ENCODE measurements at places on chromosomes 16 and 17.
A peak's percentile ranks its signal among the peaks of the same experiment; 100 is the strongest.

DNA sequence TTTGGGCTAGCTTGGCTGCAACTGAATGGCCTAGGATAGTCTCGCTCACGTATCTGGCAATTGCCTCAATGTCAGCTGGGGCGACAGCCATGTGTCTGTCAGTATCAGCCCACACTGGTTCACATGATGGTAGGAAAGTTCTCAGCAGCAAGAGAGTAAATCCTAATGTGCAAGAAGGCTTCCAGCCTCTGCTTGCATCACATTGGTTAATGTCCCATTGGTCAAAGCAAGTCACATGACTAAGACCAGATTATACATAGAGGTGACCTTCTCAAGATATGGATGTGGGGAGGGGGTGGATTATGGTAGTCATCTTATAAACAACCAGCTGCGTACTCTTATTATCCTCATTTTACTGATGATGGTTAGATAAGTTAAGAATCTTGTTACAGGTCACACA lies 31.0 kb downstream of the CHP2 start:
- no peak for DNase-seq

DNA sequence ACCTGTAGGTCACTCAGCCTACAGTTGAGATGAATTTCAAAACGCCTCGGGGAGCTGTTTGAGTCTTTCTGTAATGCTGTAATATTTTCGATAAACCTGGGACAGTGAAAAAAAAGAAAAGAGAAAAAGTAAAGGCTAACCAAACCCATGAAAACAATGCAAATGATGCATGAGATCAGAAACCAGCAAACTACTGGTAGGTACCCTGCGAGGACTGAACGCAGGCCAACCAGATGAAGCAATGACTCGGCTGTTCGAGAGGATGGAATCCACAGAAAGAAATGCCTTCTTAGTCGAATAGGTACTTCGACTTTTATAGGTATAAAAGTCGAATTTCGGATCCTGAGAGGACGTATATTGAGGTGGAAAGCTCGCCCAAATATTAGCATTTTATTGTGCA lies 509 bp upstream of the ATAD5 start:
- peak; percentile 75 for DNase-seq

DNA sequence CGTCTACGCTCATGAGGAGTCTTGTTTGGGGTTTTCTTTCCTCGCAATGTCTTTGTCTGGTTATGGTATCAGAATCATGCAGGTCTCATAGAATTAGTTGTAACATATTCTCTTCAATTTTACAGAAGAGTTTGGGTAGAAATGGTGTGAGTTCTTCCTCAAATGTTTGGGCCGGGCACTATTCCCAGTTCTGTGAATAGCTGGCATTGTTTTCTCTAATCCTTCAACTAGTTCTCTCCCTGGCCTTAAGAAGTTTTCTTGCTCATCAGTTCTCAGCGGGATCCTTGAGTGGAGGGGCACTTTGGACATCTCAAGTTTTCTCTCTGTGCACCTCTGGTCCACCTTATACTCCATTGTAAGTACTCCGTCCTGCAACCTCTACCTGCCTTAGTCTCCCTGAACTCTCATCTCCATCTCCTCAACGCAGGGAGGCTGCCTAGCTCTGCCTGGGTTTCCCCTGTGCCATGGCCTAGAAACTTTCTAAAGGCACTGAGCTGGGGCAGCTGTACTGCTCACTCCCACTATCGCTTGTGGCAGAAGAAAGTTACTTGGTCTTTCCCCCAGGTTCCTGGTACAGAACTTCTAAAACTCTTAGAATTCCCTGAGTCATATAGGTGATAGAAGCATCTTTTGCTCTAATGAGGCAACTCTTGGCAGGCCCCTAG lies 16.9 kb downstream of the NSMCE1 start:
- DNase-seq = no peak

- no peak for DNase-seq
These were observed 65.2 kb upstream of the ZNF469 start for GRCh38 chr16:88317613-88317965.

DNA sequence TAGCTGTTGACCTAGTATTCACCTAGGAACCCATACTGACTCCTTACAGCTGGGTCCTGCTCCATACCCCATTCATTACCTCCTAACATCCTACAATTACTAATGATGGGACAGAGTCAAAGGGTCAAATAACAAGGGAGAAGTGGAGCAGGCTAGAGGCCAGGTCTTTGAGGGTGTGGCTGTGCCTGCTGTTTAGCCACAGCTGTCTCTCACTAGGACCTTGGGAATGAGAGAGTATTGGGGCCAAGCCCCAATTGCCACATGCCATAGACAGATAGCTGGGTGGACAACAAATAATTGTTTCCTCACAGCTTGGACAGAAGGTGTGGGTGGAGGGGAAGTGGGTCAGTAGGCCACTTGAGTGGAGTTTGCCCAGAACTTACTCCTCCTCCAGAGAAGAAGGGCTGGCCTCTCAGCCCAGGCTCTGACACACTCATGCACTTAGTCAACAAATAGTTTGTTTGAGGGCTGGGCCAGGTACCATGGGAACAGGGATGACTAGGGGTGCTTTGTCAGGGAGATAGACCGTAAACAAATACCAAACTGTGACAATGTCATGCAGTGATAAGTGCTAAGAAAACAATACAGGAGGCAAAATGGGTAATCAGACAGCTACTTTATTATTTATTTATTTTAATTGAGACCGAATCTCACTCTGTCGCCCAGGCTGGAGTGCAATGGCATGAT lies 10.2 kb upstream of the CENPT start:
- DNase-seq = no peak

GRCh38 chr17:72658675-72659074 lies 433.8 kb downstream of the SLC39A11 start:
- no peak for DNase-seq

- peak; percentile 13 for DNase-seq
These were observed 67.5 kb downstream of the SEC14L1 start for GRCh38 chr17:77208217-77208808.

DNA sequence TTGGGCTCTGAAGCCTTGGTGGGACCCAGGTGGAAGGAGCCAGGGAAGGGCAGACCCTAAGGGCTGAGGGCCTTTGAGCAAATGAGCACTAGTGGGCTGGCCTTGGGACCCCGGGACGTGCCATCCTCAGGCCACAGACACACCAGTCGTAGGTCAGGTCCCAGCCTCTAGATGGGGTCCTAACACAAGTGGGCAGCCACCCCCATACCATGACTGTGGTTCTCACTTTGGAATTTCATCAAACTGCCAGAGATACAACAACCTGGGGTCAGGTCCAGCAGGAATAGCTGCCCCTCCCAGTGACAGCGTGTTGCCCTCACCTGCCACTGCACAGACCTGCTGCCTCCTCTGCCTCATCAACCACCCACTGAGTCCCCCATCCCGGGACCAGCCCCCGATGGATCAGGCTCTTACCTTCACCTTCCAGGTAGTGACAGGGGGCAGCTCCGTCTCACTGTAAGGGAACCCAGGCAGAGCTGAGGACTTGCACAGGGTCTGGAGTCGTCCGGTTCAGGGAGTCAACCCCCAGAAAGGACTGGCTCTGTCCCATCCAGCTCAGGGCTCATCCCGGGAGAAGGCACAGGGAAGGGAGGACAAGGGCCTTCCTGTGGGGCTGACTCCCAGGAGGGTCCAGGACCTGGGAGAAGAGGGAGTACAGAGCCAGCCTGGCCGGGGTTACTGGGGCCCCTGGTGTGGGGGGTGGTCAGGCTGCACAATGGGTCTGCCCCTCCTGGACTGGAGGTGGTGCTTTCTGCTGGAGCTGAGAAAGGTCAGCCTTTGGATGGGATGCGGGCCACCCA lies 40.0 kb downstream of the LGALS9 start:
- no peak for DNase-seq

DNA sequence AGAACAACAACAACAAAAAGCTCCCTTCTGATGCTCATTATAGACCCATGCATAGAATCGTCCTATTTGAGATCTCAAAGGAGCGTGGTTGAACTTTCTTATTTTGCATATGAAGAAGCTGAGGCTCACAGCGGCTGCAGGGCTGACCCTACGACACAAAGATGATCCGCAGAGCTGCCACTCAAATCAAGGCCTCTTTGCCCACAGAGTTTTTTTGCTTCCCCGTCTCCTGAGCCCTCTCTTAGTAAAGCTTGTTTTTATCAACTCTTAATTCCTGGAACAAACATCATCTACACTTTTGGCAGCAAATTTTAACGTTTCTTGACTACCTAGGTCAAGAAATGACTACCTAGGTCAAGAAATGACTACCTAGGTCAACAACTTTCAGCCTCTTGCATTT lies 73.7 kb downstream of the C16orf95 start:
- DNase-seq = no peak

- DNase-seq = no peak
These were observed 61.3 kb downstream of the CDRT4 start for GRCh38 chr17:15406081-15406480.

GRCh38 chr17:45104029-45104428 lies 28.3 kb downstream of the PLCD3 start:
- no peak for DNase-seq

GRCh38 chr16:71867939-71868338 lies 16.0 kb downstream of the ZNF821 start:
- DNase-seq = no peak

DNA sequence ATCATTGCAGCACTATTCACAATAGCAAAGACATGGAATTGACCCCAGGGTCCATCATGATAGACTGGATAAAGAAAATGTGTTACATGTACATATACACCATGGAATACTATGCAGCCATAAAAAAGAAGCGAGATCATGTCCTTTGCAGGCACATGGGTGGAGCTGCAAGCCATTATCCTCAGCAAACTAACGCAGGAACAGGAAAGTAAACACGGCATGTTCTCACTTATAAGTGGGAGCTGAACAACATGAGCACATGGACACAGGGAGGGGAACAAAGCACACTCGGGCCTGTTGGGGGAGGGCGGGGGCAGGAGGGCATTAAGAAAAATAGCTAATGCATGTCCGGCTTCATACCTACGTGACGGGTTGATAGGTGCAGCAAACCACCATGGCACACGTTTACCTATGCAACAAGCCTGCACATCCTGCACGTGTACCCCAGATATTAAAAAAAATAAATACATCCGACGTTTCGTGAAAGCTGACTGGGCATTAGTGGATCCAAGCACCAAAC lies 28.9 kb downstream of the ZNF778 start:
- no peak for DNase-seq

DNA sequence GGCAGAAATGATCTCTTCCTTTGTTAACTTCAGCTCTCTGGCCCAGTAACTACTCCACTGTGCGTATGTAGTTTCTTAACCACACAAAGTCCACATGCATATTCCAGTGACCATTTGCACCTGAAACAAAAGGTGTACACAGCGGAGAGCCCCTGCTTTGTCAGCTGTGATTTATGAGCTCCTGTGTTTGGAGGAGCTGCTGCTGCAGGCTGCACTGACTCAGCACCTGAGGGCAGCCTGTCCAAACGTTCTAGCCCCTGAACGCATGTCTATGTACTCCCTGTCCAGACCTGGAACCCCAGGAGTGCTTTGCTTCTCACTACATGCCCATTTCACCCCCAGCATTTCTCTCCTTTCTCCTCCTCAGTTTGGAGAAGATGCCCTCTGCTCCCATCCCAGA lies 216.1 kb downstream of the ABCC12 start:
- peak; percentile 28 for DNase-seq

DNA sequence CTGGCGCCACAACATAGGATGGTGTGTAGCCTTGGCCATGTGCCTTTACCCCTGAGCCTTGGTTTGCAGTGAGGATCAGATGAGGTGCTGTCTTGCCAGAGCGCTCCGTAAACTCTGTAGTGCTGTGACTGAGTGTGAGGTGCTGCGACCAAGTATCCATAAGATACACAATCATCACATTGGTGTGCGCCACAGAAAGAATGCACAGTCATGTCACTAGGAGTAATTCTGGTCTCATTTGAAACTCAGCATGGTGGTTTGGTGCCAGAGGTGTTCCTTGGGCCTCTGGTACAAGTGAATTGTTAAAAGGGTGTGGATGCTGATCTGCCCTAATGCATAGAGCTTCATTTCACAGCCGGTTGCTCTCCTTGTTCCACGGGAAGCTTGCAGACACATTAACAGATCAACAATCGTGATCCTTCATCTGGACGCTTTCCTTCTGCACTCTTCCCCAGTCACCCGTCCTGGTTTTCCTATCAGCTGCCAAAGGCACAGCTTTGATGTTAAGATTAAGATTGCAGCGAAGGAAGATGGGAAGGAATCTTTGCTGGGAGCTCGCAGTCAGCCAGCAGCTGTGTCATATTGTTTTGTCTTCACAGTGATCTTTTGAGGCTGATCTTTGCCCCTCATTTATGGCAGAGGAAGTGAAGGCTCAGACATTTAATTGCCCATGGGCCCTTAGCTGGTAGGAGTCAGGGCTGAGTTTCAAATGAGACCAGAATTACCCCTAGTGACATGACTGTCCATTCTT lies 79.1 kb downstream of the KSR1 start:
- no peak for DNase-seq

DNA sequence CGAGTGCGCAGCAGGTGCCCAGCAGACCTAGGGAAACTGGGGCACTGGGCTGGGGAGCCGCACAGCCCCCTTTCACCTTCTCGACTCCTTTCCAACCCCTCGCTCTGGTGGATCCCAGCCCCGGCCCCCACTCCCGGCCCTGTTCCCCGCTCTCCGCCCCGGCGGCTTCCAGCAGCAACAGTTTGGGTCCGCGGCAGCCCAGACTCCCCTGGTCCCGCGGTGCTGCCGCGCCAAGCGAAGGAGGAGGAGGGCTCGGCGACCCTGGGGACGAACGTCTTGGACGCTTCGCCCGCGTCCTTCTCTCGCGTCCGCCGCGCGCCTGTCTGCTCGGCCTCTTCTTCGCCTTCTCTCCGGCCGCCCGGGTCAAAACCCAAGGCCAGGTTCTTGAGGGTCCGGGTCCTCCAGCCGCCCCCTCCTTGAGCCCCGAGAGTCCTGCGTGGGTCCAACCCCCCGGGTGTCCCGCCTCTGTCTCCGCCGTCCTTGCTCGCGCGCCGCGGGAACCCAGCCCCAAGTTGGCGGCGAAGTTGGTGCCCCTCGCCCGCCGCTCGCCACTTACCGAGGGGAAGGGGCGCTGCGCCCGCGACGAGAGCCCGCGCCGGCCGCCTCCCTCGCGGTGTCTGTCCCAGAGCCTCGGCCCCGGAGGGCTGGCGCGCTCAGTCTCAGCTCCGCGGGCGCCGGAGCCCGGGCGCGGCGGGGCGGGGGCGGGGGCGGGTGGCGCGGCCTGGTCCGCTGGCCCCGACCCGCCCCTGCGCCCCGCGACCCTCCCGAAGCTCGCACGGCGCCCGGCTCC lies 1.4 kb upstream of the GRIN2C start:
- DNase-seq = no peak

DNA sequence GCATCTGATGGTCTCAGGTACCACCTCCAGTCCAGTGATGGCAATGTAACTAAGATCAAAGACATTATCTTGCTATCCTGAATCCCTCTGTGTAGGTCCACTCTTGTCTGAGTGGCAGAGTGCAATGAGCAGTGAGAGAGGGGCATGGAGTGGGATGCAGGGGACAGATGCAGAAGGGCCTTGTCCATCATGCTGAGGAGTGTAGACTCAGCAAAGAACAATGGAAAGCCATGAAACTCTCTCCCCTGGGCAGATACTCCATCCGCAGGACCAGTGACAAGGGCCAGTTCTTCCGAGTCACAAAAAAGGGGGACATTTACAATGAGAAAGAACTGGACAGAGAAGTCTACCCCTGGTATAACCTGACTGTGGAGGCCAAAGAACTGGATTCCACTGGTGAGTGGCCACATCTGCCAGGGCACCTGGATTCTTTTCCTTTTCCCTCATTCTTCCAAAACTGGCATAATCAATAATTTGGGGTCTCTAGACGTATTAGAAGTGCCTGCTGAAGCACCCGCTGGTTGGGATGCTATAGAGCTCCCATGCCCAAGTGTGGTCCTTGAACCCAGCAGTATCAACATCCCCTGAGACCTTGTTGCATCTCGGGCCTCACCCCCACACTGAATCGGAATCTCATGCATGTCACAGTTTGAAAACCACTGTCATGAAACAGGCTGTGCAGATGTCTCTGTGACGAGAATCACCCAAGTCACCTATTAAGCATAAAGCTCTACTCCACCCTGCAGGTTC lies 29.5 kb downstream of the CDH5 start:
- no peak for DNase-seq

Data from NCI-H526 treated with DMSO at 0.1 percent for 48 hours (cell line).